ENCODE measurements at places on chromosomes 7 and 10. TPM values are rescaled to one million over a fixed set of nuclear protein-coding genes. Genes with fewer than 3 reads are reported as not detected.

Gene LRRC61
- total RNA-seq = 22.5 TPM

- DNase-seq = no peak
- no peaks in the 10 kb centered on the region for H3K36me3 ChIP-seq
- H3K4me3 ChIP-seq = no peak overlapping the region
- no peaks in the 10 kb centered on the region for H3K4me1 ChIP-seq
- no peaks in the 10 kb centered on the region for H3K27me3 ChIP-seq
- no peak overlapping the region for H3K27ac ChIP-seq
Observed at GRCh38 chr7:140982508-140982907, 32.2 kb downstream of the MRPS33 start.

Gene CACNA2D1
- 10.4 TPM for total RNA-seq

Gene STAMBPL1
- 9.5 TPM for total RNA-seq

DNA sequence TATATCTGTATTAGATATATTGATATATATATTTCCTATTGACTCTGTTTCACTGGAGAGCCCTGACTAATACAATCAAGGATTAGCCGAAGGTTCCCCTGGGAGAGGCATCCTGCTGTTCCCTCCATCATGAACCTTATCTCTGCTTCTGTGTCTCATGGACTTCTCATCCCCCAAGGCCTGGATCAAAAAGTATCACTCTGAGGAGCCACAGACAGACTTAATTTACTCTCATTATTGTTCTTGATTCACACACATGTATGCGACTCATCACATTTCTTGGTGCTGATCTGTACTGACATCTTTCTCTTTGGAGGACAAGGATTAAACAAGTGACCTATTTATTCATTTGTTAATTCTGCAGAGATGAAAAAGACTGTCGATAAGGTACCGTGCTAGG, 550.2 kb downstream of the KCNMA1 start:
- no peaks in the 10 kb centered on the region for H3K36me3 ChIP-seq
- no peak overlapping the region for H3K27ac ChIP-seq
- no peak overlapping the region for H3K4me3 ChIP-seq
- H3K27me3 ChIP-seq = peaks cover 71% of the 10 kb centered on the region

All from Calu3 (cell line).